ENCODE measurements at places on chromosomes 4 and X. TPM values are rescaled to one million over a fixed set of nuclear protein-coding genes. Genes with fewer than 3 reads are reported as not detected.

UGT2B15 gene
- not detected for total RNA-seq

- no peaks in the 10 kb centered on the region for H3K4me1 ChIP-seq
- DNase-seq: no peak
- H3K27me3 ChIP-seq: no peaks in the 10 kb centered on the region
- H3K27ac ChIP-seq: no peak overlapping the region
Measured at GRCh38 chrX:68985135-68985755, 156.4 kb downstream of the EFNB1 start.

DNA sequence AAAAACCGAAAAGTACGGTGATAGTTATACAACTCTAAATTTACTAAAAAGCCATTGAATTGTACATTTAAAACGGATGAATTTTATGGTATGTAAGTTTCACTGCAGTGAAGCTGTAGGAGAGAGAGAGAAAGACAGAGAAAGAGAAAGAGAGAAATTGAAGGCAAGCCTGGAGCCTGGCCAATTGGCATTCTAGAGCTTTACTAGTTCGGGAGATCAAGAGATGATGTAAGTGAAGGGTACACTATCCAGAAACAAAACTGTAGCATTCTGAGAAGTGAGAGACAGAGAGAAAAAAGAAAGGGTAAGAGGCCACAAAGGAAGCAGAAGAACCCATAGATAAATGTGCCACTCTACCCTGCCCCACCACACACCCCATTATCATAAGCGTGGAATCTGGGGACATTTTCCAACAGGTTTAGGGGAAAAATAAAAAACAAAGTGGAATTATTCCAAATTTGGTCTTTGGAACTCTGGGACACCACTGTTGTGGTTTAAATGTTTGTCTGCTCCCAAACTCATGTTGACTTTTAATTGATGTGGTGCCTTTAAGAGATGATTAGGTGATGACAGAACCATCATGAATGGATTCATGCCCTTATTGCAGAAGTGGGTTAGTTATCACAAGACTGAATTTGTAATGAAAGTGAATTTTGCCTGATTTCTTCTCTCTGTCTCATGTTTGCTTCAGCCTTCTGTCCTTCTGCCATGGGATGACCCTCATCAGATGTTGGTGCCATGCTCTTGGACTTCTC is 123.0 kb upstream of the PLS3 start:
- no peaks in the 10 kb centered on the region for H3K36me3 ChIP-seq
- H3K27ac ChIP-seq: no peak overlapping the region
- no peaks in the 10 kb centered on the region for H3K4me1 ChIP-seq
- H3K4me3 ChIP-seq: no peak overlapping the region
- H3K27me3 ChIP-seq: no peaks in the 10 kb centered on the region

ZBED1 gene
- 15.8 TPM for total RNA-seq

MAGEA2 gene
- total RNA-seq: not detected

FRMD7 gene
- not detected for total RNA-seq

GRCh38 chrX:21986596-21986995 is 45.5 kb upstream of the PHEX start:
- H3K36me3 ChIP-seq: peaks cover 2% of the 10 kb centered on the region
- DNase-seq: no peak
- no peak overlapping the region for H3K4me3 ChIP-seq

DNA sequence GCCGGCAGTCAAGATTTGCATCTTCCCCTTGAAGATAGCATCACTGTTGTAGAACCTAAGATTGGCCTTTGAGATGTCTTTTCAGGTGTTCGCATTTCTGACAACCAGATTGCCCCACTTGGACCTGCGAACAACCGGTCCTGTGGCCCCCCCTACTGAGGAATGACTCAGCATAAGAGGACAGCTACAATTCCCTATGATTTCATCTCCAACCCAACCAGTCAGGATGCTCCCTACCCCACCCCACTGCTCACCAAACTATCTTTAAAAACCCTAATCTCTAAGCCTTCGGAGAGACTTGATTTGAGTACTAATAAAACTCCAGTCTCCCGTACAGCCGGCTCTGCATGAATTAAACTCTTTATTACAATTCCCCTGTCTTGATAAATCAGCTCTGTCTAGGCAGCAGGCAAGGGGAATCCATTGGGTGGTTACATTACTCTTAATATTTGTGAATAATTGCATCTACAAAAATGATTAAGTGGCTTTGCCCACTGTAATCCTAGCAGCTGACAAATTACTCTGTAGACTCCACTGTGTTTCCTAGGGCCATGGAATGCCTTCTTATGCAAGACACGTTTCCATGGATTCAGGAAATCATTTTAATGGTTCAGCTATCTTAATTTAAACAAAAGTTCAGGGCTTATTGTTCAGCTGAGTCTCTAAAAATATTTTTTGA is 95.4 kb downstream of the GPR143 start:
- no peak overlapping the region for H3K4me3 ChIP-seq
- H3K36me3 ChIP-seq: peaks cover 3% of the 10 kb centered on the region
- no peak for DNase-seq
- H3K4me1 ChIP-seq: no peaks in the 10 kb centered on the region

DNA sequence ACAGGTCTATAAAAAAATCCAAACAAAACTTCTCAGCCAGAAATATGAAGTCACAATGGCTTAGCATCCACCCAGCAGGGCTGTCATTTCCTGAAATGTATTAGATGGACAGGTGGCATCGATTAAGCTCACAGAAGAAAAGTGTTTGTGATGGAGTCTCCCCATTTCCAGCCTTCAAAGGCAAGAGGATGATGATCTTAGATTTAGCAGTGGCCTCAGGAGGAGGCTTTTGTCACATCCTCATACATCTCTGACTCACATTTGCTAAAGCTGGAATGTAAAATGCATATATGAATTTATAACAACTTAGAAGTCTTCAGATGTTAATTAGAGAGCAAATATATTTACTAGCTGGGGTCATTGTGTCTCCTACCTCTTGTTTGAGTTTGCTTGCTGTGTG is 441.9 kb downstream of the SPRY1 start:
- no peak overlapping the region for H3K4me3 ChIP-seq
- H3K27me3 ChIP-seq: no peaks in the 10 kb centered on the region
- H3K27ac ChIP-seq: no peak overlapping the region
- no peaks in the 10 kb centered on the region for H3K4me1 ChIP-seq

GLUD2 gene
- 0.31 TPM for total RNA-seq

GRCh38 chr4:2931512-2932301 is 31.5 kb downstream of the NOP14 start:
- H3K4me1 ChIP-seq: peaks cover 53% of the 10 kb centered on the region
- H3K4me3 ChIP-seq: peak overlapping the region; percentile 68
- no peaks in the 10 kb centered on the region for H3K27me3 ChIP-seq
- peak overlapping the region; percentile 77 for H3K27ac ChIP-seq
- peak; percentile 50 for DNase-seq
- H3K36me3 ChIP-seq: peaks cover 48% of the 10 kb centered on the region

TIMP1 gene
- 38.5 TPM for total RNA-seq

- no peaks in the 10 kb centered on the region for H3K4me1 ChIP-seq
- no peak for DNase-seq
- no peak overlapping the region for H3K27ac ChIP-seq
- H3K27me3 ChIP-seq: no peaks in the 10 kb centered on the region
- H3K36me3 ChIP-seq: no peaks in the 10 kb centered on the region
Measured at GRCh38 chr4:4582653-4583052, 40.8 kb upstream of the STX18 start.

DNA sequence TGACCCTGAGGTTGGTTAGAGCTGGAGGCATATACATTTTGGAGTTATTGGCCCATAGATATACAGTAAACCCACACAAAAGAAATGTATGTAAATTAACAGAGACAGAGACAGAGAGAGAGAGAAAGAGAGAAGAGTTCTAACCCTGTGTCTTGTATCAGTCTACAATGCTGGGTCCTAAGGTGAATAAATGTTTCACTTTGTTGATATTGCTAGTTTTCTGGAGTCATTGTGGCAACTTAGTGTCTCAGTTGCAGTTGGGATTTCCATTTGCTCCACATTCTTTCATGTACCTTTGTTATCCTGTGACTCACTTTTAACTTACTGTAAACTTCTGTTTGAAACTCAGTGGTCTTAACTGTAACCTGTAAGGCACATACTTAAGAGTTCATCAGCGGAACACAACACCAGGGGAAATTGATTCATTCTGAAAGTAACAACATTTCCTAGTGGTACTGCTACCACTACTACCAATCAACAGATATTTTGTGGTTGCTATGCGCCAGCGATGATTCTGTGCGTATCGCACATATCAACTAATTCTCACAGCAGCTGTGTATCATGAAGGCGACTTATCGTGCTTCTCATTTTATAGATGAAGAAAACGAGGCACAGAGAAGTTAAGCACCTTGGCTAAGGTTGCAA is 38.5 kb upstream of the ETDA start:
- H3K27ac ChIP-seq: no peak overlapping the region
- H3K27me3 ChIP-seq: no peaks in the 10 kb centered on the region
- H3K36me3 ChIP-seq: no peaks in the 10 kb centered on the region
- no peak overlapping the region for H3K4me3 ChIP-seq
- no peak for DNase-seq
- H3K4me1 ChIP-seq: no peaks in the 10 kb centered on the region

- no peak overlapping the region for H3K4me3 ChIP-seq
- no peaks in the 10 kb centered on the region for H3K36me3 ChIP-seq
- DNase-seq: no peak
Measured at GRCh38 chrX:84336646-84337045, 148.6 kb upstream of the RPS6KA6 start.

CCSER1 gene
- 0.36 TPM for total RNA-seq

DNA sequence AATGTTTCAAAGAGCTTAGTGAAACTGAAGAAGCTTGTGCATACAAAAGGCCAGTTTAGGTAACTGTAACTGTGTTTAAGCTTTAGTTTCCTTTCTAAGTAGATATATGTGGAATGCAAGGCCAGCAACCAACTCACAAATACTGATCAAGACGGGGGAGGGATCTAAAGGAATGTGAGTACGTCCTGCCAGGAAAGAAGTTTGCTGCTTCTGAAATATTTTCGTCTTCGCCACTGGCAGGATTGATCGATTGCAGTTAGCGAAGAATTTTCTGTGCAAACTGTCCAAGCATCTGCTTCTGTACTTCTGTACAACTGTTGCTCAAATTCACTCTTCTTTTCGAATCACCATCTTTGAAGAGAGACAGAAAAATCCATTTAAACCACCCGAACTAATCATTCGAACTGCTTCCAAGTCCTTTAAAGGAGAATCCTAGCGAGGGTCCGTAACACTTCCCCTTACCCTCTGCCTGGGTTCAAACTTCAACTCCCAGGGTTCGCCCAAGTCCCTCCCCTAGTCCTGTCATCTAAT is 373 bp upstream of the INTS6L start:
- DNase-seq: no peak
- H3K27me3 ChIP-seq: no peaks in the 10 kb centered on the region
- no peaks in the 10 kb centered on the region for H3K36me3 ChIP-seq
- peak overlapping the region; percentile 29 for H3K27ac ChIP-seq
- H3K4me3 ChIP-seq: peak overlapping the region; percentile 89

GRCh38 chr4:184280591-184281071 is 63.0 kb upstream of the ENPP6 start:
- H3K27ac ChIP-seq: no peak overlapping the region
- H3K36me3 ChIP-seq: no peaks in the 10 kb centered on the region
- no peaks in the 10 kb centered on the region for H3K27me3 ChIP-seq
- H3K4me1 ChIP-seq: peaks cover 40% of the 10 kb centered on the region
- H3K4me3 ChIP-seq: no peak overlapping the region

GRCh38 chr4:183438458-183439113 is 5.8 kb upstream of the CDKN2AIP start:
- H3K27me3 ChIP-seq: no peaks in the 10 kb centered on the region
- no peak overlapping the region for H3K27ac ChIP-seq
- H3K36me3 ChIP-seq: no peaks in the 10 kb centered on the region
- no peak for DNase-seq

GRCh38 chrX:35104626-35105025 is 162.0 kb downstream of the FAM47B start:
- H3K4me1 ChIP-seq: no peaks in the 10 kb centered on the region
- H3K36me3 ChIP-seq: no peaks in the 10 kb centered on the region
- DNase-seq: no peak

DNA sequence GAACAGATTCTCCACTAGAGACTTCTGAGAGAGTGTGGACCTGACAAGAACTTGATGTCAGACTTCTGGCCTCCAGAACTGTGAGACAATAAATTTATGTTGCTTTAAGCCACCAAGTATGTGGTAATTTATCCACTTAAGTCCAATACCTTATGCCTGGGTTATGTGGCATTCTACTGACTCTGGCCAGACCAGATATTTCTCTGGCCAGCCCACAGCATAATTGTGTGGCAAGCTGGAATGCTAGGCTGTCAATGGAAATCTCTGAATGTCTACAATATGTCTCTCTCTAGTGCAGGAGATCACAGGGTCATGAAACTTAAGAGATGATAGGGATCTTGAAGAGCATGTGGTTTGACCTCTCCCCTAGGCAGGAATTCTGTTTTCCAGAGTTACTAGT is 251.0 kb downstream of the ZNF674 start:
- no peak overlapping the region for H3K27ac ChIP-seq
- H3K27me3 ChIP-seq: no peaks in the 10 kb centered on the region
- H3K36me3 ChIP-seq: no peaks in the 10 kb centered on the region
- H3K4me1 ChIP-seq: no peaks in the 10 kb centered on the region

FABP2 gene
- total RNA-seq: not detected

RNF150 gene
- not detected for total RNA-seq

RBM41 gene
- 5.9 TPM for total RNA-seq

GRCh38 chr4:143337600-143338287 is 1.1 kb downstream of the GAB1 start:
- no peak for DNase-seq
- peaks cover 36% of the 10 kb centered on the region for H3K27me3 ChIP-seq
- H3K27ac ChIP-seq: no peak overlapping the region
- no peaks in the 10 kb centered on the region for H3K36me3 ChIP-seq

PWWP3B gene
- not detected for total RNA-seq

COX7B gene
- 106 TPM for total RNA-seq

- no peak overlapping the region for H3K27ac ChIP-seq
- H3K27me3 ChIP-seq: no peaks in the 10 kb centered on the region
- no peaks in the 10 kb centered on the region for H3K36me3 ChIP-seq
- H3K4me3 ChIP-seq: no peak overlapping the region
Measured at GRCh38 chr4:72770708-72771107, 201.7 kb upstream of the ADAMTS3 start.

VCX2 gene
- total RNA-seq: not detected

DNA sequence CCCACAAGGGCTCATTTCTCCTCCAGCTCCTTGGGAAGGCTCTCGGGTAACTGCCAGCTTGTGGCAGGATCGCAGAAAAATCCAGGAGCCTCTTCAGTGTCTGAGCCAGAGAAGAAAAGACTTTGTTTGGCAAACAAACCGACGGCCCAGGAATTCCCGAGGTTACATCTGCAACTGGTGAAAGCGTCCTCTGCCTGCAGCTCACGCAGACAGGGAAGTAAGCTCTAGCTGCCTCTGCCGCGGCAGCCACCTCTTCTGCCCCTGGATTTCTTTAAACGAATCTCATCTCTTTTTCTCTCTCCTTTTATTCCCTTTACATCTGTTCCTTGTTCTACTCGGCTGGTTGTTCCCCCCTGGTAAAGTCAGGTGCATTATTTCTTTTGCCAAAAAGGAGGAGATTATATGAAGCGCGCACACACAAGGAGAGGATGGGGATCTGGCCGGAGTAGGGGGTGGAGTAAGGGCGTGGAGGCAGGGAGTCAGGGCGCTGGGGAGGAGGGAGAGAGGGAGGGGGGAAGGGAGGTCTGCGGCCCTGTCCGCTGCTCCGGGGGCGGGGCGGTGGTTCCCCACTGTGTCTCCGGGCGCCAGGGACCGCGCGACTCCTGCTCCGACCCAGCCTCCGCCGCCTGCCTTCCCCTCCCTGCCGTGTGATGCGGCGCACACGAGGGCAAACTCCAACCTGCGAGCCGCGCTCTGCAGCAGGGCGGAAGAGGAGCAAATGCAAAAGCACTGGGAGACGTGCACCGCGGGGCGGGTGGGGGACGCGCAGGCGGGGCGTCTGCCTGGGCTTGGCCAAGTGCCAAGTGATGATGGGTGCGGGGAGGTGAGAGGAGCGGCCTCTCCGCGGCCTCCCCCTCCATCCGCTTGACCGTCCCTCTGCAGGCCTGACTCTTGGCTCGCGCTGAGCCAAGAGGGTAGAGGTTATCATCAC is at the start of gene DCHS2:
DCHS2 (minus strand) TSS at position 459 of the 931 bp plus-strand sequence; CDS start at position 15, 444 bp downstream.
- H3K27me3 ChIP-seq: peaks cover 69% of the 10 kb centered on the region
- H3K4me3 ChIP-seq: peak within 1 kb of the TSS; percentile 15
- no peak for DNase-seq
- H3K36me3 ChIP-seq: no peaks in the 10 kb centered on the region

HHIP gene
- total RNA-seq: not detected

Measured in CD4-positive, alpha-beta T cell (primary cell).